ENCODE measurements at places on chromosomes 2 and 18. TPM values are rescaled to one million over a fixed set of nuclear protein-coding genes. Genes with fewer than 3 reads are reported as not detected.

- no peaks in the 10 kb centered on the region for H3K36me3 ChIP-seq
- H3K4me1 ChIP-seq = peaks cover 14% of the 10 kb centered on the region
- H3K27ac ChIP-seq = peak overlapping the region; percentile 97
- no peaks in the 10 kb centered on the region for H3K27me3 ChIP-seq
Measured at GRCh38 chr2:38601463-38602135, 1.1 kb downstream of the HNRNPLL start.

DNA sequence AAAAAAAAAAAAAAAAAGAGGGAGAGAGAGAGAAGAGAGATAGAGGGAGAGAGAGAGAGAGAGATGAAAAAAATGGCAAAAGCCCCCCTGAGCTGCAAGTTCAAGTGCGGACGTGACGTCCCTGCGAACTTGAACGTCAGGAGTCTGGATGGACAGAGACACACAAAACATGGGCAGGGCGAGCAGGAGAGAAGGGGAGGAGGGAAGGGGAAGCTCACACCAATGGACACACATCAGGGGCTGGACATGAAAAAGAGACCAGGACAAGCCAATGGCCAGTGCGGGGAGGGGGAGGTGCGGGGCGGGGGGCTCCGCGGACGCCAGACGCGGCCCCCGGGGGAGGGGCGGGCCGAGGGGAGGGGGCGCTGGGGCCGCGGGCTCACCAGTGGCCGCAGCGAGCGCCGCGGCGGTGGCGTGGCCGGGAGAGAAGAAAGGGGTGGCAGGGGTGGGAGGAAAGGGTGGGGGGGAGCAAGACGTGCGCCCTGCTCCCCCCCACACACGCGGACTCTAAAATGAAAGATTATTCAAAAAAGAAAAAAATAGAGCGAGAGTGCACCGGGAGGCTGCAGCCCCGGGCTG lies at the start of gene BCL11A:
Gene BCL11A (minus strand): TSS at position 160 of the 579 bp plus-strand sequence. CDS start 384 bp downstream, outside the sequence.
- peak within 1 kb of the TSS; percentile 59 for H3K27ac ChIP-seq
- no peaks in the 10 kb centered on the region for H3K36me3 ChIP-seq
- DNase-seq = peak; percentile 90
- peaks cover 44% of the 10 kb centered on the region for H3K4me1 ChIP-seq

DNA sequence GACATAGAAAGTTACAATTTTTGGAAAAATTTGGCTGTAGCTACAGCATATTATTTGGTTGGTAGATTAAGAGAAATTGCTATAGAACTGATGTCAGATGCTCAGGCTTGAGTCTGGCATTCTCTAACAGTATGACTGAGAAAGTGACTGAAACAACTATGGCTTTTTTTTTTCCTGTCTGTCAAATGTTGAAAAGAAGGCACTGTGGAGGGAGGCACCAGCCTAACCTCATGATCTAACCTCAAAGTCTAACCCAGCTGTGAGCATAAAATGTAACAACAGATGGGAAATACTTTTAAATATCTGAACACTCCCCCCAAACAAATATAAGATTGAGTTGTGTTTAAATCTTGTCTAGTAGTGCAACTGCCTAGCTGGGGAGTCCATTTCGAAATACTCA lies 629.1 kb downstream of the LRP1B start:
- DNase-seq = no peak
- no peak overlapping the region for H3K4me3 ChIP-seq
- H3K36me3 ChIP-seq = no peaks in the 10 kb centered on the region
- no peaks in the 10 kb centered on the region for H3K4me1 ChIP-seq
- H3K27ac ChIP-seq = no peak overlapping the region

GRCh38 chr2:132605236-132606180 lies 64.5 kb downstream of the LYPD1 start:
- no peaks in the 10 kb centered on the region for H3K36me3 ChIP-seq
- peaks cover 2% of the 10 kb centered on the region for H3K27me3 ChIP-seq
- H3K27ac ChIP-seq = no peak overlapping the region
- no peak for DNase-seq

DNA sequence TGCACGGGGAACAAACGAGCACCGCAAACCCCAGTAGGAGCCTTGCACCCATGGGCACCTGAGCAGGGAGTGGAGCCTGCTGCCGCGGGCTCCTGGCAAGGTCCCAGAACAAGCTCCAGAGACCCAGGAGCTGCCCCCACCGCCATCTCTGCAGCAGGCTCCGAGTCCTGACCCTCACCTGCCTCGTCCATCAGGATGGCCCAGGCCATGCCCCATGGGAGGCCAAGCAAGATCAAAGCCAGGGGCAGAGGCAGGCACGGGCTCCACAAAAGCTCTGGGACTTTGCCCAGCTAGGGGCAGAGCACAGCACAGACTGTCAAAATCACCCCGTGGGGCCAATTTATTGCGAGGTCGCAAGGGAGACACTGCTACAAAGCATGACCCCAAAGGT lies 43.6 kb downstream of the GPC1 start:
- H3K36me3 ChIP-seq = no peaks in the 10 kb centered on the region
- H3K27me3 ChIP-seq = no peaks in the 10 kb centered on the region
- no peak overlapping the region for H3K27ac ChIP-seq
- DNase-seq = no peak
- no peak overlapping the region for H3K4me3 ChIP-seq

The CCL20 gene
- 6.3 TPM for polyA plus RNA-seq

DNA sequence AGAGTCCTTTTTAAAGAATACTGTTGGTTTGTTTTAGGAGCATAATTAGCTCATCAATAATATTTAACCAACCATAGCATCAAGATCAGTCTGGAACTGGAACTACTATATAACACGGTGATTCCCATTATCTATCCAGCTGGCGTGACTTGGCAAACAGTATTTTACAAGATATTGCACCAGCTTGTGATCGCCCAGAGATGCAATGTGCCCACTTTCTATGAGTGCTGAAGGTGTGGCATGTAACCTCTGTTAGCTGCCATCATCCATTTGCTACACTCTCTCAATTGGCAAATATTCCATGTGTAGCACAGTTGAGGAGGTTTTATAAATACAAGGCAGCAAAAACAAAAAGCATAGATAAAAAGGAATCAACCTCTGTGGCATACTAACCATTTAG lies 64.9 kb downstream of the FIGN start:
- H3K4me3 ChIP-seq = no peak overlapping the region
- no peaks in the 10 kb centered on the region for H3K36me3 ChIP-seq
- no peak for DNase-seq
- no peaks in the 10 kb centered on the region for H3K4me1 ChIP-seq
- no peak overlapping the region for H3K27ac ChIP-seq

GRCh38 chr2:157500334-157500733 lies 56.4 kb upstream of the CYTIP start:
- no peaks in the 10 kb centered on the region for H3K36me3 ChIP-seq
- no peaks in the 10 kb centered on the region for H3K4me1 ChIP-seq
- no peak for DNase-seq
- no peak overlapping the region for H3K27ac ChIP-seq
- H3K27me3 ChIP-seq = no peaks in the 10 kb centered on the region
- H3K4me3 ChIP-seq = no peak overlapping the region

- no peak overlapping the region for H3K4me3 ChIP-seq
- H3K27me3 ChIP-seq = no peaks in the 10 kb centered on the region
- H3K27ac ChIP-seq = no peak overlapping the region
- H3K36me3 ChIP-seq = no peaks in the 10 kb centered on the region
- no peaks in the 10 kb centered on the region for H3K4me1 ChIP-seq
Measured at GRCh38 chr2:102703748-102704147, 58.1 kb upstream of the TMEM182 start.
